ENCODE measurements at places on chromosomes 12 and 14. TPM values are rescaled to one million over a fixed set of nuclear protein-coding genes. Genes with fewer than 3 reads are reported as not detected.

GRCh38 chr14:55077170-55078151 lies 26.0 kb downstream of the MAPK1IP1L start:
- DNase-seq: no peak

DNA sequence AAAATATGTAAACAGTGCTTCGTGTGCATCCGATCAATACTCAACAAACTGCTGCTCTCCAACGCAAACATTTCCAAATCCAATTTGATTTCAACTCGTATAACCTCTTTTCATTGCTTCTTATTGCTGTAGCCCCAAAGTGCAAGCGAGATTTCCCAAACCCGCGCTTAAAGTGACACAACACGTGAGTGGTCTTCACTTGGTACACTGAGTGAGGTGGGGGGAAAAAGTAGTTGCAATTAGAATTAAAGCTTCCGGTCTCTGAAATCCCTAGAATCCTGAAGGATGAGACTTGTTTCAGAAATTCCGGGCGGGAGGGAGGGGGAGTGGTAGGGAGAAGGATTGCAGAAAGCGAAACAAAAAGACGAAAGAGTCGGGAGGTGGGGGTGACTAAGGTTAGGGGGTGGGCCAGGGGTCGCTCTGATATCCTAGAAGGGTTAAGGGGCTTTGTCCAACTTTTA lies 387.5 kb downstream of the BCAT1 start:
- DNase-seq: peak; percentile 3

DNA sequence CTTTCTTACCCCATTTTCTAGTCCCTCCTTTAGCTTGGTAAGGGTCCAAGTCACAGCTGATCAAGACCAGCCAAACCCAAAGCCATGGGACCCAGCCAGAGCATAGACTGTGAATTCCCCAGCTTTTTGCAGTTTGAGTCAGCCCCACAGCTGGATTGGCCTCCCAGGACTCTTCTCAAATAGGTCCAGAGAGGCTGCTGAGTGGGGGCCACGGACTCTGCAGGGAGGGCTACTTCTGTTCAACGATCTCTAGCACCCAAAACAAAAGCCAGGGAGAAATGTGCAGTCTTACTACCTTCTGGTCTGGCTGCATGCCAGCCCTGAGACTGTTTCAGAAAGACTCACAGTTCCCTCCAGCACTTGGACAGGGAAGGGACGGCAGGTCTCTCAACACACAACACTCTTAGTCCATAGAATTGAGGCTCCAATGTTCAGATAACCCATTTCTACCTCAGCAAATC lies 1.6 kb downstream of the VDR start:
- DNase-seq: peak; percentile 46

Gene NABP2
- 21.1 TPM for total RNA-seq

- no peak for DNase-seq
These were observed 69.6 kb upstream of the RD3L start for GRCh38 chr14:104011824-104012517.

Gene GPR137C
- 0.79 TPM for total RNA-seq

Gene POLE2
- total RNA-seq: 6.3 TPM

DNA sequence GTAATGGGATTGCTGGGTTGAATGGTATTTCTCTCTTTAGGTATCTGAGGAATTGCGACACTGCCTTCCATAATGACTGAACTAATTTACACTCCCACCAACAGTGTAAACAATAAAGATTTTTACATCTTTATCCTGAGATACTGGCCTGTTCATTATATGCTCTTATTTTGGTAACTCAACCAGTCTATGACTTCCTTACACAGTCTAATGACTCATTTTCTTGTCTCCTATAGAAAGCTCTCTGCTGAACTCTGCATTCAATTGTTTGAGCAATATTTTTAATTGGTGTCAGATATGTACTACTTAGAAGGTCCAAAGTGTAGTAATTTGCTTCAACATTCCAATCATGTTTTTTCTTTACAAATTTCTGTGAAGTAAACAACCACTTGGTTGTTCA lies 1351.8 kb downstream of the FSCB start:
- no peak for DNase-seq

GRCh38 chr12:96308881-96309280 lies 91.4 kb downstream of the CDK17 start:
- DNase-seq: no peak

GRCh38 chr12:116547955-116548501 lies 11.2 kb upstream of the MAP1LC3B2 start:
- peak; percentile 49 for DNase-seq

Gene IQSEC3
- total RNA-seq: under 0.01 TPM

GRCh38 chr12:6957741-6958608 lies 6.8 kb downstream of the PTPN6 start:
- no peak for DNase-seq

GRCh38 chr12:131164096-131164872 lies 210.6 kb downstream of the ADGRD1 start:
- no peak for DNase-seq

- DNase-seq: peak; percentile 91
These were observed 26.9 kb downstream of the WDR89 start for GRCh38 chr14:63614679-63615363.

GRCh38 chr12:43261701-43262100 lies 290.3 kb downstream of the ADAMTS20 start:
- DNase-seq: no peak

Gene SLC38A4
- total RNA-seq: 1.1 TPM

DNA sequence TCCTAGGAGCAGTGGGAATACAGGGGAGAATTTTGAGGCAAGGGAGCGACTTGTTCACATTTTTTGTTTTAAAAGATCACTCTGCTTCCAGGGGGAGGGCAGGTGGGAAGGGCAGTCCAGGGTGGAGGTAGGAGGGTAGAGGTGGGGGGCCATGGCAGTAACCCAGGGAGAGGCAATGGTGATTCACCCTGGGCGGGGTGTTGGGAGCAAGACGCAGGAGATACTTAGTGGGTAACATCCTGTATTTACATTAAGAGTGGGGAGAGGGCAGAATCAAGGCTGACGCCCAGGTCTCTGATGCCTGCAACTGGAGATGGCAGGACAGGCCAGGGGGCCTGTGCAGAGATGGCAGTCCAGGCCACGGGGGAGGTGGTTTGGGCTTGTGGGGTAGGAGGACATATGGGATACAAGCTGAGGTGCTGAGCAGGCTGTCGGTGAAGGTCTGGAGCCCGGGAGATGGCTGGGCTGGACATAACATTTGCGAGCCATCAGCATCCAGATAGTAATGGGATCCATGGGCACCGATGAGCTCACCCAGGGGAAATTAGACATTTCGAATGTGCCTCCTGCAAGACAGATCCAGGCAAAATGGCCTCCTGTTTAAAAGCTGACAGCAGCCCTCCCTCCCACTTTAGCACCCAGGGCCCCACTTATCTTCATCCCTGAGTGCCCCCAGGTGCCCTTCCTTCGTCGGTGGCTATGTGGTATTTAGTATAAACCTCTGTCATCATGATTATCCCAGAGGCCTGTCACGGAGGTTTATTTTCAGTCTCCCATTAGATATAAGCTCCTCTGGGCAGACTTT lies 9.3 kb downstream of the EML1 start:
- DNase-seq: peak; percentile 54

- no peak for DNase-seq
These were observed 4.3 kb upstream of the PRICKLE1 start for GRCh38 chr12:42593874-42594273.

DNA sequence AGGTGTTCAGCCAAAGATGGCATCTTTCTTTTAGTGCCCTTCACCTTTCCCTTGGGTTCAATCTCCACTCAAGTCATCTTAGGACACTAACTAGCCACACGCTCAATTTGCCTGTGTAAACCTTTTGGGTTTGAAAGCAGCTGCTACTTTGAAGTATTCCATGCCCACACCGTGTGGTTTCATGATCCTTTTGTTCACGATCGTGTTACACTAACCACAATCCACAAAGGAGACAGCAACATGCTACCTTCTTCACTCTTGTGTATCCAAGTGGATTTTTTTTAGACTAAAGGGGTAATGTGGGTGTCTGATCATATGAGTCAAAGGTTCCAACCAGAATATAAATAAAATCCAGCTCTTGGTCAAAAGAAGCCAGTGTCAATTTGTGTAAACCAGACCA lies 122.7 kb upstream of the FAR2 start:
- no peak for DNase-seq

Gene HAL
- 0.22 TPM for total RNA-seq

- DNase-seq: no peak
These were observed 116.5 kb downstream of the DYRK2 start for GRCh38 chr12:67764946-67765619.

Gene ASPG
- total RNA-seq: not detected

- no peak for DNase-seq
These were observed 69.7 kb downstream of the C14orf132 start for GRCh38 chr14:96108911-96109310.

Gene ANKRD9
- total RNA-seq: 5.8 TPM

GRCh38 chr12:89244536-89244935 lies 107.8 kb downstream of the DUSP6 start:
- DNase-seq: peak; percentile 83

GRCh38 chr12:109127533-109128242 lies 11.3 kb downstream of the ACACB start:
- no peak for DNase-seq

Gene AGAP2
- 0.20 TPM for total RNA-seq

GRCh38 chr12:67410667-67411067 lies 141.5 kb downstream of the CAND1 start:
- DNase-seq: no peak

Gene TNFAIP2
- 46.0 TPM for total RNA-seq

Gene RIMBP2
- total RNA-seq: not detected

GRCh38 chr12:93946542-93947150 lies 201.7 kb upstream of the PLXNC1 start:
- DNase-seq: no peak

Gene BBOF1
- total RNA-seq: 0.40 TPM

- peak; percentile 61 for DNase-seq
These were observed 10.4 kb upstream of the OSBPL8 start for GRCh38 chr12:76569685-76570604.

Gene KRT75
- not detected for total RNA-seq

Gene NKX2-1
- under 0.01 TPM for total RNA-seq

GRCh38 chr12:70330158-70330557 lies 35.9 kb upstream of the KCNMB4 start:
- DNase-seq: no peak

Measured in lung microvascular endothelial cell (primary cell).